Stromal cell of bone marrow (primary cell): ENCODE measurements at places on chromosomes 5 and 9.

DNA sequence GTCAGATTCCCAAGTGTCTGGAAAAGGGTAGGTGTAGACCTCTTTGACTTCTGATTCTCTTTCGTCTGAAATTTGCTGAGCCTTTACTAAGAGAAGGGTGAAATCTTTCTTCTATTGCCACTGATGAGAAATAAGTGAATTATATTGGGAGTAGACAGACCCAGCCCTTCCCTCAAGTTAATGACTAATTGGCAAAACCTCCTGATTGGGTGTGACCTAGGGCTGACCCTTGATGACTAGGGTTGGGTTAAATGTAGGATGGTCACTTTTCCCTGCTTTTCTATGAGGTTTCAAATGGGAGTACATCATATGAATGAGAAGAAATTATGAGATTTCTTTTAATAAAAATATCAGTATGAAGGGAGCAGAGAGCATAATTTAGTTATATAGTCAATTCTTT lies 73.4 kb upstream of the C5orf46 start:
- no peak for DNase-seq

GRCh38 chr5:110977915-110978314 lies 93.6 kb upstream of the TSLP start:
- peak; percentile 11 for DNase-seq

GRCh38 chr5:150538007-150538917 lies 30.3 kb downstream of the NDST1 start:
- DNase-seq = peak; percentile 41

DNA sequence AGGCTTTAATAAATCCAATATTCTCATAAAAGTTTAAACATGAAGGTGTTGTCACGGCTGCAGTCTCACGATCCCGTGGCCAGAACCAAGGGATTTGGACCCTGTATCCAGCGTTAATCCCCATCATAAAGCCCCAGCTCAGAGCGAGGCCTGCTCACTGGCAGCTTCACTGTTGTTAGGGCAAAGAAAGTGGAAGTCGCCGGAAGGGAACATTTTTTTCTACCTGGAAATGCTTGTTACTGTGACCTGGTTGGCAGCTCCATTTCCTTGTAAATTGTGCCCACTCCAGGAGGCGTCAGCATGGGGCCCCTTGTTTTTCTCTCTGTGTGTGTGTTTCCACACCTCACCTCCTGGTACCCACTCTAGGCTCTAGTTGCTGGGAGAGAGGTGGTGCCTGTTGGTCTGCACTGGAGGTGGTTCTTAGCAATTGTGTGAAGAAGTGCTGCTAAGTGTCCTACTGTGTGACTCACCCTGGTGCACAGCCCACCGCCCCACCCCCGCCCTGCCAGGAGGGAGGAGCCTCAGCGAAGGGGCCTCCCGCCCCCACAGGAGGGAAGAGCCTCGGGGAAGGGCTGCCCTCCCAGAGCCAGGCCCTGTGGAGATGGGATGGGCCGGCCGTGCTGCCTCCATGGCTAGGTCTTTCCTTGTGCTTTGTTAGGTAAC lies 105.1 kb downstream of the EHMT1 start:
- no peak for DNase-seq

- no peak for DNase-seq
Measured at GRCh38 chr5:72555871-72556270, 48.7 kb upstream of the ZNF366 start.

DNA sequence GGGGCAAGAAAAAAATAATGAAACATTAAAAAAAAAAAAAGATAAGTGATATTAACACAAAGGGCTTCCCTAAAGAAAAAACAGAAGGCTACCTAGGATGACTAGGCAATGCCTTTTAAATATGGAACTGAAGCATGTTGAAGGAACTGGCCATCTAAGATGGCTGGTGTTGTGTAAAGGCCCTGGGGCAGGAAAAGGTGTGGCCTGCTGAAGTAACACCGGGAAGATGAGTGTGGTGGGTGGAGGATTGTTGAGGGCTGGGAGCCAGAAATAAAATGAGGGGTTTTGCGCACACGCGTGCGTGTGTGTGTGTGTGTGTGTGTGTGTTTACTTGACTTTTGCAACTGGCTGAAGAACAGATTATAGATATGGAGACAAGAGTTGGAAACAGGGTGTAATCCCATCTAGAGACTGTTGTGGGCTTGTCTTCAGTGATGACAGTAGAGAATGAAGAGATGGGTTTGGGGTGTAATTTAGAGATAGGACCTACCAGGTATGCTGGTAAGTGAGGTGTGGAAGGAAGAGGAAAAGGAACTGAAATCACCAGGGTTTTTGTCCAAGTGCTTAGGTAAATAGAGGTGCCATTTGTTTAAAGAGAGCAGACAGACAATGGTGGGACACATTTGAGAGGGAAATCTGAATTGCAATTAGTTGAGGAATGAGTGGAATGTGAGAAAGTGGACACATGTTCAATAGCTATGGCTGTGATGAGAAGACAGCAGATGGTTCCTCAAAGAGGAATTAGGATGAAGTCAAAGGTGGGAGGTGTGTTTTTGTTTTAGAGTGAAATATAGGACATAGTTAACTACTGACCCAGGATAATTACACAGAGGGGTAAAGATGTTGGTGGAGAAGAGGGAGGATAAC lies 33.9 kb downstream of the RAD23B start:
- DNase-seq = no peak

- no peak for DNase-seq
Measured at GRCh38 chr5:176803943-176804498, 6.3 kb upstream of the UNC5A start.

GRCh38 chr9:114844766-114845165 lies 38.9 kb upstream of the TNFSF15 start:
- no peak for DNase-seq

DNA sequence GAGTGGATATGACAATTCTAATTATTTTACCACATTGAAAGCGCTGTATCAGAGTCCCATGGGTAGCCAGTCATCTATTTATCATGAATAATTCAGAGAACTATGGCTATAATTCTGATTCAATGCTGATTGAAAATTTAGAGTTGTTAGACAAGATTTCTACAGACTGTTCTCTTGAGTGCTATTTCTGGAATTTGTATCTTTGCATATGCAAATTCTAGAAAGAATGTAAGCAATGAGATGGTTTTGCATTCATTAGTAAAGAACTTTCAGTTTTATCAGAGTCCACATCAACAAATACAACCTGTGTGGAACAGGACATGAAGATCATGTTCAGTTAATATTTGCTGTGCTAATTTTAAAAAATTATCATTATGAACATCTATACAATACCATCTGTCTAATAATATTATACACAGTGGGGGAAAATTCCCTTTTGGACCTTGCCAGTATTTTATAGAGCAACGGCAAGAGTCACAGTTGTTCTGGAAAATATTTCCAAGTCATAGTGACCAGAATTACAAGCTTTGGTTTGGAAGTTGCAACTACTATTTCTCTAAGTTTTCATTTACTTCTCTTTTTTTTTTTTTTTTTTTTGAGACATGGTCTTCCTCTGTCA lies 372.7 kb upstream of the PTGER4 start:
- DNase-seq = no peak

DNA sequence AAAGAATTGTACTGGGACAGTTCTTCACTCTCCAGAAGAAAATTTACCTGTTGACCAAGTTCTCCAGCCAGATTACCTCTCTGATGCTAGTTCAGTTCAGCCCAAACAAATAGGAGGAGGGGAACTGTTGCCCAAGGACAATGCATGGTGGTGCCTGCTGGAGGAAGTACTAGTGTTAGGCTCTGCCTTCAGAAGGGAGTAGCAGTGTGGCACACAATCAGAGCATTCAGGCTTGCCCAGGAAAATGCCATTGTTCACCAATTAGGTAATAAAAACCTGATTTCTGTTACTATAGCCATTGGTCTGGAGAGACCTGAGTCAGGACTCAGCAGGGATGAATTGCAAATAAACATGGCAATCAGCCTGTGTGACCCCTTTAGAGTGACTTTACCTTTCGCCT lies 720.8 kb upstream of the ZNF608 start:
- no peak for DNase-seq

DNA sequence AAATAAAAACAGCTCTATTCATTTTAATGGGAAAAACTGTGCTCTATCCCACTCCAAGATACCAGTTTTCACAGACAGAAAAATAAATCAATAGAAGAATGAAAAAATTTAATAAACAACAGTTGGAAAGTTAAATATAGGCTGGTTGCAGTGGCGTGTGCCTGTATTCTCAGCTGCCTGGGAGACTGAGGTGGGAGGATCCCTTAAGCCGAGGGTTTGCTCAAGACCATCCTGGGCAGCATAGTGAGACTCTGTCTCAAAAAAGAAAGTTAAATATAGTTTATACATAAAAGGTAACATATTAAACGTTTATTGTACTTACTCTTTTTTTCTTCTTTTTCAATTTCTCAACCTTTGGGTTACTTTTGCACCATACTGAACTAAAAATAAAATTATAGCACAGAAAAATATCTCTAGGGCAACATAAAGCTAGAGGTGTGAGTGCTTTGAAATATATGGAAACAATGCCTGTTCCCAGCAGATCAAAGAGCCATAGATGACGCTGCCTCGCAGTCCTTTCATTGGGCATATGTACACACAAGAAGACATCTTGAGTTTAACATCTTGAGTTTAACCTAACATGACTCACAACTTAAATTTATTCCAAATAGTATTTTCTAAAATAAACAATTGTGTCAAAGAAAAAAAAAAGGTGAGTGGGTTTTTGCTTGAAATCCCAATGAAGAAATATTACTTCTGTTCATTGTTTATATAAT lies 25.7 kb upstream of the KLF9 start:
- DNase-seq = no peak

- no peak for DNase-seq
Measured at GRCh38 chr9:98503867-98504266, 204.9 kb downstream of the GABBR2 start.

DNA sequence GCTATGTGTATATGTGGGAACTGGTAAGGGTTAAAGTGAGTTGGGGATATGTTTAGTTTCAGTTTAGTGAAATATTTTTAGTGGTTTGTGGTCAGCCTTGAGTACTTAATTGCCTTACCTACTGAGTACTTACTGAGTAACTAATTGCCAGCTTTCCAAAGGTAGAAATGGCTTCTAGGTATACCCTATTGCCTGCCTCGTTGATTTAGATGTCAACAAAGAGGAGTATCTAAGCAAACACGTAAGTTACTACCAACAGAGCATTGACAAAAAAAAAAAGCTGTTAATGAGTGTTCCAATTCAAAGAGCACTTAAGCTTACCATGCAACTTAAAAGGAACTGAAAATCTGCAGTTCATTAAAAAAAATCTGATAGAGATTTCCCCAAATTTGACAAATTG lies 8.8 kb downstream of the ATP10B start:
- DNase-seq = no peak

GRCh38 chr5:124474528-124475215 lies 271.8 kb downstream of the ZNF608 start:
- peak; percentile 18 for DNase-seq

- DNase-seq = no peak
Measured at GRCh38 chr5:31638345-31638744, 586 bp upstream of the PDZD2 start.

DNA sequence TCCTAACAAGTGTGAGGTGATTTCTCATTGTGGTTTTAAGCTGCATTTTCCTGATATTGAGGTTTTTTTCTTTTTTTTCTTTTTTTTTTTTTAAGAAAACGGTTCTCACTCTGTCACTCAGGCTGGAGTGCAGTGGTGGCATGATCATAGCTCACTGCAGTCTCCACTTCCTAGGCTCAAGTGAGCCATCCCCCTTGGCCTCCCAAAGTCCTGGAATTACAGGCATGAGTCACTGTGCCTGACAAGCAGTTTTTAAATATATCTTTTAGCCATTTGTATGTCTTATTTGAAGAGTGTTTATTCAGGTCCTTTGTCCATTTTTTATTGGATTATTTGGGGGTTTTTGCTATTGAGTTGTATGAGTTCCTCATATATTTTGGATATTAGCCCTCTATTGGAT lies 53.8 kb downstream of the GCNT1 start:
- peak; percentile 77 for DNase-seq

- DNase-seq = peak; percentile 39
Measured at GRCh38 chr5:159504106-159504856, 174.0 kb upstream of the IL12B start.

DNA sequence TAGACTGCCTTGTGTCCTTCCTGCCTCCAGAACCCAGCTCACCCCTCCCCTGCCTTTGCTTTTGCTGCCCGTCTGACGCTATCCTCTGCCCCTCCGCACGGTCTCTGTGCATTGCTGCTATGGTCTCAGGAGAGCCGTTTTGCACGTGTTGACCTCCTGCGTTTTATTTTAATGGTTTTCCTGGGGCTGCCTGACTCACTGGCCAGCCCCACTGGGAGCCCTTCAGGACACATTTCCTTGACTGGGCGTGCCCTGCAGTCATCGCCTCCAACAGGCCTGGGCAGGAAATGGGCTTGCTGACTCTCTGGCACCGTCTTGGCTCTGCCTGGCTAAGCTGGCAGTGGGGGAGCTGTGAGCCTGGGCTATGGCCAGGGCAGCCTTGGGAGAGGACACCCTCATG lies 17.9 kb upstream of the ASS1 start:
- DNase-seq = peak; percentile 89

GRCh38 chr5:173320259-173320658 lies 8.0 kb downstream of the STC2 start:
- no peak for DNase-seq

DNA sequence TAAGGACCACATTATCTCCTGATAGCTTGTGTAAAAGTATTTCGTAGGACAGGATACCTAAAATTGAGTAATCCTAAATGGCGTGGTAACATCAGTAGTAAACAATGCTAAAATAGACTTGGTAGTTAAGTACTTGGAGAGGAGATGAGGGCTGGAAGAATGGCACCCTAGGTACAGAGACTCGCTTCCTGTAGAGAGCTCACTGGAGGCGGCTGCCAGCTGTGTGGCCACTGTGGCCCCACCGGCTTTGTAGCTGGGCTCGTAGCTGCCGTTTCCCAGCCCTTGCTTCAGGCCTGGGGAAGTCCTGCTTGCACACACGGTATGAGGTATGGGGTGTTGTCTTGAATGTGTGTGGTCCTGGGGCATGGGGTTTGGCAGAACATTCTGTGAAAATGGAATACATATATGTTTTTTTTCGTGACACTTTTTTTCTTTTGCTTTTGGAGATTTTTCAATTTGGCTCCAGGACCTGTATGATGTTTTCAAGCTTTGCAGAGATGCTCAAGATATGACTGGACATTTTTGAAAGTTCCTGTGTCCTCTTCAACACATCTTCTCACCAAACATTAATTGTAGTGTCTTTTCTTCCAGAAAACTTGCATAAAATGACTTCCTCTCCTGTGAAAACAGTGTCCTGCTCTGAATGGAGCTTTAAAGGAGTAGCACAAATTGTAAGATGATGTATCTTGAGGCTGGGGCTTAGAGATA lies 58.0 kb downstream of the RCL1 start:
- no peak for DNase-seq

- DNase-seq = no peak
Measured at GRCh38 chr9:70143394-70144130, 99.9 kb downstream of the MAMDC2 start.

- DNase-seq = no peak
Measured at GRCh38 chr9:134991808-134992754, 74.4 kb upstream of the FCN1 start.

GRCh38 chr9:124853605-124854143 lies 414 bp downstream of the WDR38 start:
- DNase-seq = no peak
